ENCODE measurements at places on chromosomes 2 and 18.

DNA sequence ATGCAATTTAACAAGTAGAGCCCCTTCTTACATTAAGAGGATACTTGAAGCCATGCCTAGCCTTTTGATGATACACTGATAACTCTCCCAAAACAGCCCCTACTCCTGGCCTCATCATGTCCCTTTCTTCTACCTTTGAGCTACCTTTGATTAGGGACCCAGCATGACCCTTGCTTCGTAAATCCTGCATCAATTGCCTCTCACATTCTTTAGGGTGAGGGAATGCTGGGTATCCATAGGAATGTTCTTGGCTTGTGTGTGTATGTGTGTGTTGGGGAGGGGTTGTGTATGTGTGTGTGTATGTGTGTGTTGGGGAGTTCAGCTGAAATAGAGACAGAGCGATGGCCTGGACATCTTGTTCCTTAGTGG lies 5.3 kb upstream of the KRCC1 start:
- no peaks in the 10 kb centered on the region for H3K36me3 ChIP-seq
- no peak for DNase-seq
- H3K4me1 ChIP-seq = peaks cover 18% of the 10 kb centered on the region
- H3K27me3 ChIP-seq = no peaks in the 10 kb centered on the region
- H3K27ac ChIP-seq = no peak overlapping the region
- H3K4me3 ChIP-seq = no peak overlapping the region

DNA sequence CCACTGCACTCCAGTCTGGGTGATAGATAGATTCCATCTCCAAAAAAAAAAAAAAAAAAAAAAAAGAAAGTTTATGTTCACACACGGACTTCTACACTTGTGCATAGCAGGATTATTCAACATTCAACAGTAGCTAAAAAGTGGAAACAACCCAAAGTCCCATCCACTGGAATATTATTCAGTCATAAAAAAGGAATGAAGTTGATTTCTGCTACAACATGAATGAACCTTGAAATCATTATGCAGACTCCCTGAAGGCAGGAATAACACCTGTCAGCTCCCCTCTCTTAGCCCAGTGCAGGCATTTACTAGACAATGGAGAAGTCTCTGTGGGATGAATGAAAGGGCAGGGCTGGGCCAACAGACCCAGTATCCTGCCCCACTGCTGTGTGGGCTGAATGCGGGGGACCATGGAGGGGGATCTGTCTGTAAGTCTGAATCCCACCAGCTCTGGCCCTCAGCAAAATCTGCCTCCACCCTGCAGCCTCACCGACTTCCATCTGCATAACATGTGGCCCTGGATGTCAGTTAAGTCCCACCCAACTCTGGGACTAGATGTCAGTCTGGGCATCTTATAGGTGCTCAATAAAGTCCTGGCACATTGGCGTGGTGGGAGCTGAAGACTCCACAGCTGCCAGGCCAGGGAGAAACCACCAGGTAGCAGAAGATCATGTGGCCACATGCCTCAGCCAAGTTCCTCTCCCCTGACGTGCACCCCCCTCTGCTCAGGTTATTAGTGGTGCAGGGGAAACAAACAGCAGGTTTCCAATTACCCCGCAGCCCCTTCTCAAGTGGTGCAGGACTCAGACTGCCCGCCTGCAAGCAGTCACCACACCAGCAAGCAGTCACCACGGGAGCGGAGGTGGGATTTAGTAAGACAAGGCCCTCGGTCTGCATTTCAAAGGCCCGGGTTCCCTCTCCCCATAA lies 8.9 kb downstream of the ZFP36L2 start:
- no peaks in the 10 kb centered on the region for H3K36me3 ChIP-seq
- DNase-seq = no peak
- H3K27me3 ChIP-seq = no peaks in the 10 kb centered on the region
- peak overlapping the region; percentile 33 for H3K4me3 ChIP-seq
- H3K27ac ChIP-seq = peak overlapping the region; percentile 98
- peaks cover 51% of the 10 kb centered on the region for H3K4me1 ChIP-seq

DNA sequence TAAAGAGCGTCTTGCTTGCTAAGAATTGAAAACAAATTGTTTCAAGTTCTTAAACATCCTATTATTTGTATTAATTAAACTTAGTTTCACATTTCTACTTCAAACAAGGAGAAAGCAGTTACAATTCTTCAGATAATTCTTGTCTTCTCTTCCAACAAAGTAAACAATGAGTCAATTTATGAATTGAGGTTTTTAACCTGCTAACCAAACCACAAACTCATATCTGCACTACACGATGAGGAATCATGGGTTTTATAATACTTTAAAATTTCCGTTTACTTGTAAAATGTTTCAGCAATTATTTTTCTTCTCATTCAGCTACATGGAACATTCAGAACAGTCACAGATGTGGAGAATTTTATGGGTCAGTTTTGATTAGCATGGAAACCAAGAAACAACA lies 114.2 kb downstream of the SPIRE1 start:
- no peak for DNase-seq
- H3K27me3 ChIP-seq = no peaks in the 10 kb centered on the region
- peaks cover 35% of the 10 kb centered on the region for H3K36me3 ChIP-seq
- H3K27ac ChIP-seq = no peak overlapping the region
- H3K4me3 ChIP-seq = no peak overlapping the region

DNA sequence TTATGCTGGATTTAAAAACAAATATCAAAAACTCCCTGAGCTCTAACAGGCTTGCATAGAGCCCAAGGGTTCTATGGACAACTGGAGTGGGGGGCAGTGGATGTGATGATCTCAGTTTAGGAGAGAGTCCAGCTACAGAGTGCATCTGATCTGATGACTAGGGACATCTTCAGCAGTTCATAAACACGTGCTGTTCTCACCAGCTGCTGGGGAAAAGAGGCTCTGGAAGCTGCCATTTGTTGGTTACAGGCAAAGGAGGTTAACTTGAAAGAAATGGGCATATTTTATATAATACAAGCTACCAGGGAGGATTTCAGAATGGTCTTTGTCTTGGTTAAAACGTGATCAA lies 36.0 kb upstream of the ZNF396 start:
- H3K27ac ChIP-seq = no peak overlapping the region
- DNase-seq = no peak
- H3K4me1 ChIP-seq = peaks cover 14% of the 10 kb centered on the region
- no peak overlapping the region for H3K4me3 ChIP-seq
- H3K36me3 ChIP-seq = peaks cover 4% of the 10 kb centered on the region

GRCh38 chr2:47078541-47079482 lies 76.3 kb downstream of the STPG4 start:
- no peak overlapping the region for H3K4me3 ChIP-seq
- H3K27ac ChIP-seq = no peak overlapping the region
- H3K27me3 ChIP-seq = no peaks in the 10 kb centered on the region
- DNase-seq = no peak

GRCh38 chr2:137797641-137798040 lies 166.6 kb upstream of the HNMT start:
- no peaks in the 10 kb centered on the region for H3K36me3 ChIP-seq
- H3K27ac ChIP-seq = no peak overlapping the region
- H3K4me1 ChIP-seq = no peaks in the 10 kb centered on the region
- no peak overlapping the region for H3K4me3 ChIP-seq
- DNase-seq = no peak

DNA sequence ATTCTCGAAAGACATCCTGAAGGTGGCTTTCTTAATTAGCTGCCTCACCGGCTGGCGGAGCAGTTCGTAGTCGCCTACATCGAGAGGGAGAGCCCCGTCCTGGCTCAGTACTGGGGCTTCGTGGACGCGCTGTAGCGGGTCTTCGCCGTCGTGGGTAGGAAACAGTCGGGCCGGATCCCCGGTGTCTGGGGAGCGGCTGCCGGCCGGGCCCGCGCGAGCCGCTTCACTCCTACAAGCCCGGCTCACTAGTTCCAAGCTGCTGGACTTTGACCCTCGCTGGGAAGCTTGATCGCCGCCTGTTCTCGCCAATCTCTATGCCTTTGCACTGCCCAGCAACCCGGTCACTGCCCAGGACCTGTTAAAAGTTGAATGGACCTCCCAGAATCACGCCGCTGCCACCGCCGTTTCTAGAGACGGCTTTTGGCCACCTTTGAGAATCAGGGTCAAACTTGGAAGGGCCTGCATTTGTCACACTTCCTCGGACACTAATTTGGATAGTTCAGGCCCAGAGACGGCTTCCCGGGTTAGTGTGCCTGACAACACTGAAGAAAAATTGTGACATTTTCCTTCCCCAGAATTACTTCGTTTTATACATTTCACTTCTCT lies 41.4 kb upstream of the AKAIN1 start:
- H3K4me1 ChIP-seq = peaks cover 28% of the 10 kb centered on the region
- peak; percentile 60 for DNase-seq
- peak overlapping the region; percentile 95 for H3K4me3 ChIP-seq
- H3K27me3 ChIP-seq = peaks cover 12% of the 10 kb centered on the region
- H3K27ac ChIP-seq = peak overlapping the region; percentile 99

GRCh38 chr2:86302320-86302719 lies 35.1 kb downstream of the REEP1 start:
- H3K4me1 ChIP-seq = peaks cover 35% of the 10 kb centered on the region
- H3K27me3 ChIP-seq = peaks cover 44% of the 10 kb centered on the region
- DNase-seq = no peak
- no peaks in the 10 kb centered on the region for H3K36me3 ChIP-seq
- peak overlapping the region; percentile 58 for H3K27ac ChIP-seq
- H3K4me3 ChIP-seq = no peak overlapping the region

- H3K27me3 ChIP-seq = no peaks in the 10 kb centered on the region
- H3K4me3 ChIP-seq = no peak overlapping the region
- no peaks in the 10 kb centered on the region for H3K36me3 ChIP-seq
- H3K4me1 ChIP-seq = peaks cover 38% of the 10 kb centered on the region
- peak overlapping the region; percentile 84 for H3K27ac ChIP-seq
These were observed 28.1 kb upstream of the MYCN start for GRCh38 chr2:15912203-15912602.

- H3K27ac ChIP-seq = no peak overlapping the region
- no peaks in the 10 kb centered on the region for H3K36me3 ChIP-seq
- H3K27me3 ChIP-seq = no peaks in the 10 kb centered on the region
- H3K4me1 ChIP-seq = peaks cover 23% of the 10 kb centered on the region
These were observed 41.2 kb downstream of the SLC9A4 start for GRCh38 chr2:102514061-102514785.

- no peaks in the 10 kb centered on the region for H3K27me3 ChIP-seq
- H3K27ac ChIP-seq = no peak overlapping the region
- no peak overlapping the region for H3K4me3 ChIP-seq
- peaks cover 3% of the 10 kb centered on the region for H3K4me1 ChIP-seq
- no peak for DNase-seq
These were observed 32.3 kb upstream of the C18orf32 start for GRCh38 chr18:49519101-49519971.

DNA sequence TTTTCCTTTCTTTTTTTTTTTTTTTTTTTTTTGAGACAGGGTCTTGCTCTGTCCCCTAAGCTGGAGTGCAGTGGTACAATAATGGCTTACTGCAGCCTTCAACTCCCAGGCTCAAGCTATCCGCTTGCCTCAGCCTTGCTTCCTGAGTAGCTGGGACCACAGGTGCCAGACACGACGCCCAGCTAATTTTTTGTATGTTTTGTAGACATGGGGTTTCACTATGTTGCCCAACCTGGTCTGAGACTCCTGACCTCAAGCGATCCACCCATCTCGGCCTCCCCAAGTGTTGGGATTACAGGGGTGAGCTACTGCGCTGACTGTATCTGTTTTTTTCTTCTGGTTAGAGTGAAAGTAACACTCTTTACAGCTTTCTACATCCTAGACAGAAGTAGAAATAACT lies 240.3 kb upstream of the FBXO11 start:
- no peak overlapping the region for H3K4me3 ChIP-seq
- no peak for DNase-seq
- no peak overlapping the region for H3K27ac ChIP-seq
- no peaks in the 10 kb centered on the region for H3K4me1 ChIP-seq

DNA sequence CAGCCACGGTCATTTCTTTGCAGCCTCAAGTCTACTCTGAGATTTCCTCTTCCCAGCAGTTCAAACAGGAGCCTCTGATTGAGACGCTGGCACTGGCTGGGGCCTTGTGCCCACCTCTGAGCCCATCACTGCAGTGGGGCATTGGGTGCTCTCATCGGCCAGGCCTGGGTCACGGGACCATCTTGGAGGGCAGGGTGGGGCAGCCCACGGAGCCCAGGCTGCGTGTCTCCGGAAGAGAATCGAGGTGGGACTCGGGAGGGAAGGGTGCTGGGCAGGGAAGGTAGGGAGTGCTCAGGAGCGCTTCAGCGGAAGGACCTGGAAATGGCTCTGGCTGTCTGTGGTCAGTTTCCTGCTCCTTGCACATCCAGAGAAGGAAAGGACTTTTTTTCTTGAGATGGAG lies 82.4 kb downstream of the RTP5 start:
- H3K36me3 ChIP-seq = no peaks in the 10 kb centered on the region
- H3K27ac ChIP-seq = no peak overlapping the region
- no peaks in the 10 kb centered on the region for H3K4me1 ChIP-seq

DNA sequence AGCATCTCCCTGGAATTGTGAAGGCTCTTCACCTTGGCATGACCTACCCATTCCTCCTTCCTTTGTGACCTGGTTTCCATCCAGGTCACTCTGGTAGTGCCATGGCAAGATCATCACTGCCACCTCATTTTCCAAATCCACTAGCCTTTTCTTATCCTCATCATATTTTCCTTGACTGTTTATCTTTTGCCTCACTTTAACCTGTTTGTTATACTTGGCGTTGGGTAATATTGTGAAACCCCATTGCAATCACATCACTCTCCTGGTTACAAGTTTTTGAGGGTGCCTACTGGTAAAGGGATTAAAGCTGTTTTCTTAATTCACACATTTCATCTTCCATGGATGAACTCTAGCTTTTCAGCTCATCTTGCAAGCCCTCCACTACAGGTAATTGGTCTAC lies 39.1 kb upstream of the IGFBP2 start:
- no peak overlapping the region for H3K27ac ChIP-seq
- no peaks in the 10 kb centered on the region for H3K36me3 ChIP-seq
- H3K4me3 ChIP-seq = no peak overlapping the region
- no peak for DNase-seq

- no peak overlapping the region for H3K27ac ChIP-seq
- no peaks in the 10 kb centered on the region for H3K36me3 ChIP-seq
- peaks cover under 1% of the 10 kb centered on the region for H3K27me3 ChIP-seq
- H3K4me1 ChIP-seq = no peaks in the 10 kb centered on the region
- H3K4me3 ChIP-seq = no peak overlapping the region
These were observed 297.7 kb upstream of the DOK6 start for GRCh38 chr18:69102959-69103358.

- H3K4me3 ChIP-seq = no peak overlapping the region
- DNase-seq = no peak
- H3K27me3 ChIP-seq = no peaks in the 10 kb centered on the region
- peaks cover 18% of the 10 kb centered on the region for H3K36me3 ChIP-seq
These were observed 42.6 kb downstream of the EDAR start for GRCh38 chr2:108946442-108946841.

- H3K4me1 ChIP-seq = peaks cover 17% of the 10 kb centered on the region
- DNase-seq = no peak
- no peaks in the 10 kb centered on the region for H3K27me3 ChIP-seq
- H3K36me3 ChIP-seq = peaks cover 49% of the 10 kb centered on the region
These were observed 10.1 kb downstream of the SRSF7 start for GRCh38 chr2:38740851-38741731.
